Femur (tissue), 1 donor: ENCODE measurements at places on chromosomes 5 and 9.

- peak; percentile 65 for DNase-seq
Observed at GRCh38 chr9:34403554-34404380, 27.1 kb upstream of the MYORG start.

DNA sequence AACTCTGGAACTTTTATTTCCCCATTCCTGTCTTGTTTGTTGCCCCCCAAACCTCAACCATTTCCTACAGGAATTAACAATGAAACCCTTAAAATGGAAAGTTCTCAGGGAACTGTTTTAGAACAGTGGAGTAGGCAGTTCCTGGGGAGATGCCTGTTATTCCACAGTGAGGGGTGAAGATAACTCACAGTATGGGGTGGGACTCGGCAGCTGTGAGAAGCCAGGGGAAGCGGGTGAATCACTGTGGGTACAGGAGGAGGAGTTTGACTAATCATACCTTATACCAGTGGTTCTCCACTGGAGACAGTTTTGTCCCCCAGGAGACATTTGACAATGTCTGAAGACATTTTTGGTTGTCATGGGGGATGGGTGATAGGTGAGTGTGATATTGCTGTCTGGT, 36.9 kb upstream of the GLRA1 start:
- no peak for DNase-seq

DNA sequence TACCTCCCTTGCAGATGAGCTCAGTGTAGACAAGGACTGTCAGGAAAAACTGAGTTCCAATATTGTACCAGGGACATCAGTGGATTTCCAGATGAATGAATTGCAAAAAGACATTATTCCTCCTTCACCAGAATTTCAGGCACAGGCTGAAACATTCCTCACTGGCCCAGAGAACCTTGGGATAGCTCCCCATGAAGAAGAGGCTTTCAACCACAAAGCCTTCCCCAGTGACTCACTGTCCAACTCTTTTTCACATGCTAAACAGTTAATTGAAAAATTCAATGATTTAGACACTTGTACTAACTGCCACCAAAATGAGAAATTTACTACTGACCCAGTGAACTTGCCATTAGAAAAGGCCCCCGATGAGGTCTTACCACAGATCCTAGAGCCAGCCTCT, 144.5 kb downstream of the UNC13B start:
- DNase-seq, result no peak

- no peak for DNase-seq
Observed at GRCh38 chr9:134496413-134497282, 145.0 kb upstream of the COL5A1 start.

DNA sequence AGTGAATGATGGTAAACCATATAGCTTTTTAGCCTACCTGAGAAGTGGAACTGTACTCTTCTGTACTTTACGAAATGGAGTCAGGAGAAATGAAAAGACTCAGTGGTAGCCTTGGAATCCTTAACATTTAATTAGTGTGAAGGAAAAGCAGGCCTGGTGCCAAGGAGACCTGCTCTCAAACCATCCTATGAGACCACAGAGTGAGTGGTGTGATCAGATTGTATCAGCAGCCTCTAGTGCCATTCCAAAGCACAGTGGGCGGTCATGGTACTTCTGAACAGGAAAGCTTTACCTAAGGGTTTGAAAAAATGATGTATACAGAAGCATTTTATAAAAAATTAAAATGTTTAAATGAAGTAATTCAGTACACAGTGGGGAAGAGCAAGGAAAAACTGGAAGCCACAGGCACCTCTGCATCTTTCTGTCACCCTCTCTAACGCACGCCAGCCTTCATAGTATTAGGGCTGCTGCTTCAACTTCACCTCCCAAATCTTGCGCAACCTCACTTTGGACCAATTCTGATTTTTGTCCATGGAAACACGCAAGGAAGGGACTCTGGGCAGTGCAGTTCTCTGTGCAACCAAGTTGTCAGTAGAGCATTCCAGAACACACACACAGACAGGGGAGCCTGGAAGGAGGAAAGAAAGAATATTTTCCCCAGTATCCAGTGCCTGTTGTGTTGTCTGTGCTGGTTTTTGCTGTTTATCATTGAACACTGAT, 203.7 kb downstream of the SH3GL2 start:
- DNase-seq, result no peak

DNA sequence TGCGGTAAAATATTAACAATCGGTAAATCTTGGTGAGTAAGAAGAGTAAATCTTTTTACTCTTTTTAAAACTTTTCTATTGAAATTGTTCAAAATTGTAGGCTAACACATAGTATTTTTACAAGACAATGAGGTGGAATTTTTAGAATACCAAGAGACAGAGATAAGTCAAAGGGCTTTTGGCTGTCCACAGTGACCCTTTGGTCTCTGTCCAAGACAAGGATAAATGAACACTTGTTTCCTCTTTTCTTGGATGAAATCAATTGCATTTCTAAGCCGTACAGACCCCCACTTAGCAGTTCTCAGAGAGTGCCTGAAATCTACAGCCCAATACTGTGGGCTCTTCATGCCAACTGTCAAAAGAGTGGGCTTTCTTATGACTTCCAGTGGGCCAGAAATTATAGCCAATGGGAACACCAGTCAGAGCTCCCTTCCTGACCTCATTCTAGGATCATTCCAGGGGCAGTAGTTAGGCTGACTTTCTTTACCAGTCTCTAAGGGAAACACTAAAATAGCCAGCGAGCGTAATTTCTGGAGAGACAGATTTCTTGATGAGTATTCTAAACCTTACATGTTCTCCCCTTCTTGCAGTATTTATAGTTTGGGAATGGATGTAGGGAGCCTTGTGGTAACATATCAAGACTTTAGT, 74.1 kb downstream of the GALNT10 start:
- no peak for DNase-seq

- no peak for DNase-seq
Observed at GRCh38 chr9:93076792-93077128, 18.3 kb downstream of the SUSD3 start.

- no peak for DNase-seq
Observed at GRCh38 chr9:105005186-105005585, 77.2 kb upstream of the ABCA1 start.

DNA sequence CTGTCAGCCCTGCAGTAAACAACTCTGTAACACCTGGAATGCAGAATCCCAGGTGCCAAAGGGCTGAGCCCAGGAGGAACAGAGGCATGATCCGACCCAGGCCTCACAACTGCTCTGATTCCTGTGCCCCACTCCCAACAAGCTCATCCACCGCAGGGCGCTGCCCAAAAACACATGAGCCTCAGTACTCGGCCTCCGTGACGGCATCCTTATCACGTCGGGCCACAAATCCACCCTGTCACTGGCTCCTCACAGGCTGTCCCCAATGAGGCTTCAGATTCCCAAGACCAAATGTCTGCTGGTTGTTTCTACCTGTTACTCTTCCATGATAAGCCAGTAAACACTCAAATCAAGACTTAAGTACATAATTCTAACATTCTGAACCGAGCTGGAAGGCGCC, 15.2 kb downstream of the QSOX2 start:
- DNase-seq, result no peak
